ENCODE measurements at places on chromosomes 7 and 10.

DNA sequence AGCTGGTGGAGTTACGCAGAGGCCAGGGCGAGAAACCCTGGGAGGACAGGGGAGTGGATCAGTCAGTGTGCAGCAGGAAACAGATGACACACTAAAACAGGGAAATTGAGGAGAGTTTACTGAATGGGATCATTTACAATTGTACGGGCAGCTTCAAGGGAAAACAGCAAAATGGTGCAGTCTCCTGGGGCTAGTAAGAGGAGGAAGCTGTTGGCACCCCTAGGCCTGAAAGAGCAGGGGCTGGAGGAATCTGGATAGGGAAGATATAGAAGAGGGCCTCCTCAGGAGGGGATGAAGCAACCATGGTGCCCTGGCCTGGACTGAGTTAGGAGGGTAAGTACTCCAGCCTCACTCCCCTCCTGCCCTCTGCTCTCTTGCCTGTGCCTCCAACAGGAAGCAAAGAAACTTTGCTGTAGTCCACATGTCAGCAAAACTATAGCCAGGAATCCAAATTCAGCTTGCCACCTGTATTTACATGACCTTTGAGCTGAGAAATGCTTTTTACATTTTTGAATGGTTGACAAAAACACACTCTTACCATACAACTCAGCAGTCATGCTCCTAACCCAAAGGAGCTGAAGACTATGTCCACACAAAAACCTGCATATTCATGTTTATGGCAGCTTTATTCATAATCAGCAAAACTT, 52.3 kb upstream of the OPN4 start:
- no peak for DNase-seq

- DNase-seq, result peak; percentile 95
These were observed 14.7 kb upstream of the CAMK2G start for GRCh38 chr10:73889014-73889413.

- DNase-seq, result no peak
These were observed 952 bp downstream of the SRRM3 start for GRCh38 chr7:76202666-76203030.

- DNase-seq, result peak; percentile 83
These were observed 97.8 kb downstream of the CHST15 start for GRCh38 chr10:123995461-123996131.

- DNase-seq, result no peak
These were observed 113.2 kb downstream of the SPAG6 start for GRCh38 chr10:22458272-22459038.

- DNase-seq, result no peak
These were observed 440.4 kb downstream of the PLXNA4 start for GRCh38 chr7:132135746-132136385.

GRCh38 chr7:87038993-87039690, 20.3 kb downstream of the ELAPOR2 start:
- DNase-seq, result no peak

DNA sequence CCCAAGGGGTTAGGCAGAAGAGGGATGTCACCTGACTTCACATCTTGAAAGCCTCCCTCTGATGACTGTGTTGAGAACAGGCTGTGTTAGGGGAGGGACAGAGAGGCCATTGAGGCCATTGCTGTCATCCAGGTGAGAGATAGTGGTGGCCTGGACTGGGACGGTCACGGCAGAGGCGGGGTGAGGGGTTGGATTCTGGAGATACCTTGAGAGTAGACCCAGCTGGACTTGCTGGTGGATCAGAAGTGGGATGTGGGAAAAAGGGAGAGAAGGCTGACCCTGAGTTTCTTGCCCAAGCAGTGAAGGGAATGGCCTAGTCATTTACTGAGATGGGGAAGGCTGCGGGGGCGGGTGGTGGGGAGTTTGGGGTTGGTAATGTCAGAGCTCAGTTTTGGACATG, 13.6 kb downstream of the MTURN start:
- no peak for DNase-seq

GRCh38 chr10:35933940-35934641, 292.0 kb upstream of the FZD8 start:
- DNase-seq, result no peak

GRCh38 chr7:108723381-108723814, 153.7 kb downstream of the DNAJB9 start:
- DNase-seq, result no peak

GRCh38 chr10:119199231-119199992, 8.0 kb upstream of the GRK5 start:
- peak; percentile 84 for DNase-seq

GRCh38 chr7:157834501-157835163, 497.8 kb downstream of the DNAJB6 start:
- no peak for DNase-seq
